Activated T-helper 1 cell treated with anti-CD3 and anti-CD28 coated beads, Interleukin-12 subunit alpha, Interleukin-12 subunit beta, Interleukin-2, Interleukin-4 antibody, amounts not matched to agents 30 ng/mL and 10 ng/mL and 1 ng/mL, durations not matched to agents 14 hours and 24 hours and 36 hours (primary cell): ENCODE measurements at places on chromosomes 5 and 9.
A peak's percentile ranks its signal among the peaks of the same experiment; 100 is the strongest.

DNA sequence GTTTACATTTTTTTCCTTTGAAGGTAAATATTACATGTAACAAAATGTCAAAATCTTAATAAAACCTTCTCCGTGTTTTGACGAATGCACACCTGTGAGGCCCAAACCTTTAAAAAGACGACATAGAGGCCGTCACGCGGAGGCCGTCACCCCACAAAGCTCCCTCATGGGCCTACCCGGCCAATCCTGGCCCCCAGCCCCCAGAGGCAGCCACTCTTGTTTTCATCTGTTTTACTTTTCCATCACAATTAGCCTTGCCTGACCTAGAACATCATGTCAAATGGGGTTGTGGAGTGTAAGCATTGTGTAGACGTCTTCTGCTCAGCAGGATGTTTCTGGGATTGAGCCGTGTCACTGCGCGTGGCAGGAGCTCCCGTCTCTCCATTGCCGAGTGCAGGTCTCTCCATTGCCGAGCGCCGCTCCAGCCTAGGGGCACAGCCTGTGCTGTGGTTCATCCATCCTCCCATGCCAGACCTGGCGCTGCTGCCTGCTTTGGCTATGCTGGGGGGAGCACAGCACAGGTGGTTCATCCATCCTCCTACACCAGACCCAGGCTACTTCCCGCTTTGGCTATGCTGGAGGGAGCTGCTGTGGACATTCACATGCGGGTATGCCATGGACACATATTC is 52.2 kb upstream of the IRX4 start:
- H3K4me3 ChIP-seq = no peak overlapping the region
- no peak for DNase-seq
- H3K4me1 ChIP-seq = no peaks in the 10 kb centered on the region
- H3K36me3 ChIP-seq = no peaks in the 10 kb centered on the region
- no peak overlapping the region for H3K27ac ChIP-seq

- H3K4me1 ChIP-seq = no peaks in the 10 kb centered on the region
- H3K36me3 ChIP-seq = no peaks in the 10 kb centered on the region
- H3K27me3 ChIP-seq = no peaks in the 10 kb centered on the region
- H3K27ac ChIP-seq = no peak overlapping the region
- DNase-seq = no peak
- no peak overlapping the region for H3K4me3 ChIP-seq
These were observed 102.5 kb upstream of the FCN2 start for GRCh38 chr9:134778156-134778555.

GRCh38 chr5:31023105-31023504 is 170.4 kb upstream of the CDH6 start:
- no peak overlapping the region for H3K27ac ChIP-seq
- no peak for DNase-seq
- no peak overlapping the region for H3K4me3 ChIP-seq
- no peaks in the 10 kb centered on the region for H3K4me1 ChIP-seq
- no peaks in the 10 kb centered on the region for H3K27me3 ChIP-seq
- no peaks in the 10 kb centered on the region for H3K36me3 ChIP-seq

- no peaks in the 10 kb centered on the region for H3K36me3 ChIP-seq
- DNase-seq = peak; percentile 36
- no peaks in the 10 kb centered on the region for H3K27me3 ChIP-seq
- H3K27ac ChIP-seq = no peak overlapping the region
These were observed 65.1 kb upstream of the IQGAP2 start for GRCh38 chr5:76337953-76338451.

DNA sequence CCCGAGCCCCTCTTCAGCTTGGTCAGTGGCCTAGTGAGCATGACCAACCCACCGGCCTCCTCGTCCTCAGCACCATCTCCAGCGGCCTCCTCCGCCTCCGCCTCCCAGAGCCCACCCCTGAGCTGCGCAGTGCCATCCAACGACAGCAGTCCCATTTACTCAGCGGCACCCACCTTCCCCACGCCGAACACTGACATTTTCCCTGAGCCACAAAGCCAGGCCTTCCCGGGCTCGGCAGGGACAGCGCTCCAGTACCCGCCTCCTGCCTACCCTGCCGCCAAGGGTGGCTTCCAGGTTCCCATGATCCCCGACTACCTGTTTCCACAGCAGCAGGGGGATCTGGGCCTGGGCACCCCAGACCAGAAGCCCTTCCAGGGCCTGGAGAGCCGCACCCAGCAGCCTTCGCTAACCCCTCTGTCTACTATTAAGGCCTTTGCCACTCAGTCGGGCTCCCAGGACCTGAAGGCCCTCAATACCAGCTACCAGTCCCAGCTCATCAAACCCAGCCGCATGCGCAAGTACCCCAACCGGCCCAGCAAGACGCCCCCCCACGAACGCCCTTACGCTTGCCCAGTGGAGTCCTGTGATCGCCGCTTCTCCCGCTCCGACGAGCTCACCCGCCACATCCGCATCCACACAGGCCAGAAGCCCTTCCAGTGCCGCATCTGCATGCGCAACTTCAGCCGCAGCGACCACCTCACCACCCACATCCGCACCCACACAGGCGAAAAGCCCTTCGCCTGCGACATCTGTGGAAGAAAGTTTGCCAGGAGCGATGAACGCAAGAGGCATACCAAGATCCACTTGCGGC is 1.8 kb downstream of the EGR1 start:
- peak overlapping the region; percentile 83 for H3K4me3 ChIP-seq
- no peak for DNase-seq
- peak overlapping the region; percentile 10 for H3K27ac ChIP-seq
- H3K36me3 ChIP-seq = peaks cover 24% of the 10 kb centered on the region

- no peak overlapping the region for H3K4me3 ChIP-seq
- H3K27me3 ChIP-seq = peaks cover 7% of the 10 kb centered on the region
- no peak overlapping the region for H3K27ac ChIP-seq
- H3K36me3 ChIP-seq = no peaks in the 10 kb centered on the region
- no peak for DNase-seq
- no peaks in the 10 kb centered on the region for H3K4me1 ChIP-seq
These were observed 264.3 kb downstream of the ARRDC3 start for GRCh38 chr5:91118796-91119195.

DNA sequence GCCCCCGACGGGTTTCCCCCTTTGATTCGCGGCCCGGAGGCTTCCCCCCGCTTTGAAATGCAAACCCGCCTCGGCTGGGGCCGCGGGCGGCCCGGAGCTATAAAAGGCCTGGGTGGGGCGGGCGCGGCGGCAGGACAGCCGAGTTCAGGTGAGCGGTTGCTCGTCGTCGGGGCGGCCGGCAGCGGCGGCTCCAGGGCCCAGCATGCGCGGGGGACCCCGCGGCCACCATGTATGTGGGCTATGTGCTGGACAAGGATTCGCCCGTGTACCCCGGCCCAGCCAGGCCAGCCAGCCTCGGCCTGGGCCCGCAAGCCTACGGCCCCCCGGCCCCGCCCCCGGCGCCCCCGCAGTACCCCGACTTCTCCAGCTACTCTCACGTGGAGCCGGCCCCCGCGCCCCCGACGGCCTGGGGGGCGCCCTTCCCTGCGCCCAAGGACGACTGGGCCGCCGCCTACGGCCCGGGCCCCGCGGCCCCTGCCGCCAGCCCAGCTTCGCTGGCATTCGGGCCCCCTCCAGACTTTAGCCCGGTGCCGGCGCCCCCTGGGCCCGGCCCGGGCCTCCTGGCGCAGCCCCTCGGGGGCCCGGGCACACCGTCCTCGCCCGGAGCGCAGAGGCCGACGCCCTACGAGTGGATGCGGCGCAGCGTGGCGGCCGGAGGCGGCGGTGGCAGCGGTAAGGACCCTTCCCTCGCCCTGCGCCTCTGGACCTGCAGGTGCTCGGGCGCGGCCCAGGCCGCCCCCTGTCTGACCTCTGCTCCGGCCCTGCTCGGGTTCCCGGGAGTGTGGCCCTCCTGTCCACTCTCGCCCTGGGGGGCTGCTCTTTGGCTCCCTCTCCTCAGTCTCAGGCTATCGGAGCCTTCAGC is at the start of gene CDX1:
Gene CDX1, plus strand, starts transcription at position 129 of the 862 bp plus-strand sequence. Its CDS starts 99 bp downstream, at position 228.
- DNase-seq = no peak
- H3K4me3 ChIP-seq = no peak within 1 kb of the TSS
- no peaks in the 10 kb centered on the region for H3K4me1 ChIP-seq
- no peaks in the 10 kb centered on the region for H3K36me3 ChIP-seq
- H3K27me3 ChIP-seq = peaks cover 43% of the 10 kb centered on the region

DNA sequence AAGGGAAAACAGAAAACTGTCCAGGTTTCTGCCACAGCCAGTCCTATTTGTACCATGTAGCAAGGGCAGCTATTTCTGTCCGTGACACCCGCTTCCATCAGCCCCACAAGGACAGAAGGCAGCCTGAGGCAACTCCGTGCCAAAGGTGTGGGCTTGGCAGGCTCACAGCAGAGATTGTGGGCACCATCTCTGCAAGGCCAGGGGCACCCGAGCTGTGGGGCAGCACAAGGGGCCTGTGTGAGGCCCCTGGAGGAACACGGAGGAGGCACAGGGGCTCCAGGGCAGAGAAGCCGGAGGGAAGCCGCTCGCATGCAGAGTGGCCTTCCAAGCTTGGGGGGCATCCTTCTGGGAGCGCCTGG is 43.5 kb downstream of the COL23A1 start:
- no peak overlapping the region for H3K4me3 ChIP-seq
- no peaks in the 10 kb centered on the region for H3K4me1 ChIP-seq
- H3K27ac ChIP-seq = no peak overlapping the region
- H3K36me3 ChIP-seq = peaks cover 3% of the 10 kb centered on the region
- peaks cover 1% of the 10 kb centered on the region for H3K27me3 ChIP-seq

DNA sequence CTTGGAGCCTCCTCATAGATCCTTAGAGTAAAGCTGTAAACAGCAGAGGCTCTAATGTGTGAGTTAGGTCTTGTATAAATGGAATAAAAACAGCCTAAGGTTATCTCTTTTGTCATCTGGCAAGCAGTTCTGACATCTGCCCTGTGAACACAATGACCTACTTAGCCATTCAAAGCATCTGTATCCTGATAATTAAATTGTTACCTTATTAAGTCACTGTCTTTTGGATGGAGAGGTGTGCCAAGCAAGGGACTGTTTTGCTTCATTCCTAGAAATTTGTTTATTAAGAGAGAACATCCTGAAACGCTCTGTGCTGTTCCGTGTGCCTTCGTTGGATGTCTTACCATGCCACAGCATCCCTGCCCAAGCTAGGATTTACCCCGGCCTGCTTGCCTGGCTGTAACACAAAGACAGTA is 1.5 kb downstream of the LSM11 start:
- H3K4me3 ChIP-seq = peak overlapping the region; percentile 98
- H3K27me3 ChIP-seq = peaks cover 3% of the 10 kb centered on the region
- peaks cover 8% of the 10 kb centered on the region for H3K36me3 ChIP-seq
- H3K27ac ChIP-seq = no peak overlapping the region

- H3K27me3 ChIP-seq = no peaks in the 10 kb centered on the region
- no peaks in the 10 kb centered on the region for H3K36me3 ChIP-seq
- DNase-seq = no peak
- H3K4me3 ChIP-seq = no peak overlapping the region
- no peak overlapping the region for H3K27ac ChIP-seq
These were observed 87.6 kb downstream of the ADAMTS6 start for GRCh38 chr5:65394087-65394486.

GRCh38 chr5:102858221-102858620 is 103.1 kb downstream of the PAM start:
- H3K36me3 ChIP-seq = no peaks in the 10 kb centered on the region
- H3K4me1 ChIP-seq = no peaks in the 10 kb centered on the region
- H3K27me3 ChIP-seq = peaks cover 4% of the 10 kb centered on the region
- no peak for DNase-seq

DNA sequence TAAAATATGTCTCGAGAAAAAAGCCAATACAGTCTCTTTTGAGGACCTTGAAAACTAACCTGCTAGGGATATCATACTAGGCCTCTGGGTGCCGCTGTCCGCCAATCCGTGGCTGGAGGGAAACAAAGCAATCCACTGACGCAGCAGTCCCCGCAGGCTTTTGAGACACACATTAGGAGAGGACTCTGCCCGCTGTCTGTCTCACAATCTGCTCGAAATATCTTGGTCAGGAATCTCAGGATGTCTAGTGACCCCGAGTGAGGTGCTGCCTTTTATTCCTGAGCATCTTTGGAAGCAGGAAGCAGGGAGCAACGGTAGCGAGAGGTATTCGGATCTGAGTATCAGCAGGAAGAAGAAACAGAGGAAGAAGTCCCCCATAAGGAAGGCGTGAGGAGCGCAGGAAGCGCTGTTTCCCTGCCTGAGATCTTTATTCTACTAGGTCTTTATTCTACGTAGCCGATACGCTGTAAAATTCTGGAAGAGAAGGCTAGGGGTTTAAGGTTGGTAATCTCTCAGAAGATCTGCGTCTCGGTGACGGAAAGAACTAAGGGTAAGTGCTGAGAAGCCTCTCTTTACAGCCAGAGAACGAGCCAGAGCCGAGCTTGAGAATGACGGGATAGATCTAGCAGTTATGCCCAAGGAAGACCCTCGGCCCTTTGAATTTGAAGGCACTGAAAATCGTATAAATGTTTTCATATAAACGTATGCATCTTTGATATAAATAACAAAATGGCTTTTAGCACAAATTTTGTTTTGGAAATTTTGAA is 4.0 kb upstream of the PCDHGA1 start:
- peak; percentile 59 for DNase-seq
- peaks cover 16% of the 10 kb centered on the region for H3K4me1 ChIP-seq
- peak overlapping the region; percentile 83 for H3K27ac ChIP-seq
- peaks cover 12% of the 10 kb centered on the region for H3K27me3 ChIP-seq

GRCh38 chr5:170334626-170335025 is 37.0 kb upstream of the LCP2 start:
- H3K4me1 ChIP-seq = peaks cover 20% of the 10 kb centered on the region
- DNase-seq = no peak
- H3K4me3 ChIP-seq = peak overlapping the region; percentile 75
- H3K36me3 ChIP-seq = peaks cover 5% of the 10 kb centered on the region
- H3K27ac ChIP-seq = peak overlapping the region; percentile 89

DNA sequence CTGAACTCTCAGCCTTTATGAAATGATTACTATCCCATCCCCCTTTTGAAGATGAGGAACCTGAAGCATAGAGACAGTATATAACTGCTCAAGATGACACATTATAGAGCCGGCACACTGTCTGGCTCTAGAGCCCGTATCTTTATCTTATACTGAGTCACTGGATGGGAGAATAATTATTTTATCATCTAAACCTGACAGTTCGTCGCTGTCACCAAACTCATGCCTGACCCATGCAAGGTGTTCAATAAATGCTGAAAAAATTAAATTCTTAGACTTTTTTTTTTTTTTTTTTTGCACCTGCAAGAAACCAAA is 38.8 kb downstream of the HOMER1 start:
- H3K27me3 ChIP-seq = no peaks in the 10 kb centered on the region
- H3K27ac ChIP-seq = no peak overlapping the region
- H3K4me1 ChIP-seq = no peaks in the 10 kb centered on the region
- no peaks in the 10 kb centered on the region for H3K36me3 ChIP-seq
- no peak for DNase-seq

- H3K27ac ChIP-seq = peak overlapping the region; percentile 34
- H3K27me3 ChIP-seq = no peaks in the 10 kb centered on the region
- H3K4me3 ChIP-seq = no peak overlapping the region
- no peak for DNase-seq
- H3K36me3 ChIP-seq = peaks cover 38% of the 10 kb centered on the region
These were observed 5.2 kb upstream of the CEL start for GRCh38 chr9:133056533-133056932.
